ENCODE measurements at places on chromosomes 13 and 19. TPM values are rescaled to one million over a fixed set of nuclear protein-coding genes. Genes with fewer than 3 reads are reported as not detected.
A peak's percentile ranks its signal among the peaks of the same experiment; 100 is the strongest.

DNA sequence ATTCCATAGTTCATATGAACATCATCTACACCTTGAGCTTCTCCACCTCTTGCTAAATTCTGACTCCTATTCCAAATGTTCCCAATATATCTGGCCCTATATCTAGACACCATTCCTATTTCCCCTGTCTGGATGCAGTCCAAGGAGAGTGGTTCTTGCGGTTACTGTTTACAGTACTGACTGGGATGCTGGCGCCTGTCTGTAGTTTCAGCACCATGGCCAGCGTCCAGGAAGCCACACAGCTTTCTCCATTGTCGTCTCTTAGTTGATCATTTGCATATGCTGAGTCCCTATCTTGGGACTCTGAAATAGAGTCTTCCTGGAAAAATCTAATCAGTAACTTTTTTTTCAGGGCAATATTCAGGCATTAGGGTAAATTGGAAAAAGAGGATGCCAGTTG, 14.9 kb downstream of the LAIR2 start:
- peak; percentile 8 for DNase-seq

DNA sequence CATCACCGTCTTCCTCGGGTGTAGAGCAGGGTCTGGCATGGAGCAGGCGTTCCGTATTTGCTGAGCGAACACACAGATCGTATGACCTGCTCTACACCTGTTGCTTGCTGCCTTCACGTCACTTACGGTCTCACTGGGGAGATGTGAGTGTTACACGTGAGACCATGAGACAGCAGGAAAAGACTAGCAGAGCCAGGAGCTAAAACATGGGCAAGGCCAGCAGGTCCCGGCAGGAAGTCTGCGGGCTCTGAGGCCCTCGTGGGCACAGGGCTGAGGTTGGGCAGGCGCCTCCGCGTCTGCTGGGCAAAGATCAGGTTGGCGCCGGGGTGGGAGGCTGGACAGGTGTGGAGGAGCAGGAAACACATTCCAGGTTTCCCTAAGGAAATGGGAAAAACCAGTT, 19.7 kb upstream of the GTF3A start:
- DNase-seq, result no peak

DNA sequence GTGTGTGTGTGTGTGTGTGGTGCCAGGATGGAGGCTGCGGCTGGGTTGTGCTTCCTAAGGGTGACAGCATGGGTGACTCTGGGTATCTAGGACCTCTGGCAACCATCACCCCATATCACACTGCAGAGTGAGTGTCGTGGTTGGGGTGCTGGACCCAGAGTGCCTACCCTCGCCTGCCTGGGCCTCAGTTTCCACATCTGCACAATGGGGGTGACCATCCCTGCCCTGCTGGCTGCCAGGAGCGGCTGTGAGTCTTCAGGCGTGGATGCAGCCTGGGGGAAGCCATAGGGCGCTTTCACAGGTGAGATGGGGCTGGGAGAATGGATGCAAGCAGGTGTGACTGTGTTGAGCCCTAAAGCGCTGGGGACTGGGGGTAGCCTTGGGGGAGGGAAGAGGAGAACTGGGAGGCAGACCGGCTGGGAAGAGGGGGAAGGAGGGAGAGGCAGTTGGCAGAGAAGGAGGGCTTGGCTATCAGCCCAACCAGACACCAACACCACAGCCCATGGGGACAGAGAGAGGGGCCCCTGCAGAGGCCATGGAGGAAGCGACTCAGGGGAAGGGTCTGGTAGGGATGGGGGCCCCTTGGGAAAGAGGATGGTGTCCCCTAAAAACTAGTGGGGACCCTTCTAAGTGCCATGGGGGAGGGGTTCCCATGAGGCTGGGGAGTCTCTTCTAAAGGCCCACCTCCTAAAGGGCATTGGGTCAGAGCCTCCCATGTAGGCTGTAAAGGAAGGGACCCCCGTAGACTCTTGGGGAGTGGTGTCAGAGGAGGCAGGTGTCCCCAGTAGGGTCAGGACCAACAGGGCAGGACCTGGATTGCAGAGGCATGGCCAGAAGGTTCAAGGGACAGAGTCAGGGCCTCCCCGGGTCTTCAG, 1.7 kb downstream of the PLPPR2 start:
- DNase-seq, result no peak

DNA sequence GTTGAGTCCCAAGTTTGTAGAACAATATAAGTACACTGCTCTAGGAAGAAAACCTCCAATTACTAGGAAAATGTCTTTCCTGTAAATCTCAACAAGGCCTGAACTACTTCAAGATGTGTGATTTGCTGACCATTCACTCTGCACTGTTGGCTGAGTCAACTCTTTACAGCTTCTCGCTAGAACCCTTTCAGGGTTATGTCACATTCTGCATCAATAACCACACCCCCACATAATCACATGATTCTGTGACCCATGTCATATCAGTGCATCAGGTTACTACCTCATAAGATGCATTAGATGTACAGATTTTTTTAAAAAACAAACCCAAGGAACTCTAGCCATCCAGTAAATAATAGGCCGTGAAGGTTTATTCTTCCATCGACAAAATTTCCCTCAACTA, 16.1 kb upstream of the DCLK1 start:
- DNase-seq, result no peak

DNA sequence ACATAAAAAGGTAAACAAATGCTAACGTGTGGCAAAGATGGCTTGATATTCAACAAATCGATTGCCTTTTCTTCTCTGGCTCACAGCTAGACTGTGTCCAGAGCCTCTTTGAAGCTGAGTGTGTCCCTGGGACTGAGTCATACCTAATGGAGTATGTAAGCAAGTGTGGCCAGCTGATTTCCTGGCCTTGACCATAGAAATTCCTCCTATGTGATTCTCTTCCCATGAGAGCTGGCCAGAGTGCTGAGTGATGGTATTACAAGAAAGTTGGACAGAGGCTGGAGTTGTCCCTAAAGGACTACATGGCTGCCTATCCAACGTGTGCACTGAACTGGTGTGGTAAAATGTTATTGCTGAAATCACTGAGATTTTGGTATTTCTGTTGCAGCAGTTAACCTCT, 320.1 kb upstream of the SLC10A2 start:
- DNase-seq, result no peak

- no peak for DNase-seq
Observed at GRCh38 chr19:56942756-56943155, 102.2 kb upstream of the PEG3 start.

- DNase-seq, result no peak
Observed at GRCh38 chr13:107216046-107216755, 648.3 kb upstream of the ARGLU1 start.

DNA sequence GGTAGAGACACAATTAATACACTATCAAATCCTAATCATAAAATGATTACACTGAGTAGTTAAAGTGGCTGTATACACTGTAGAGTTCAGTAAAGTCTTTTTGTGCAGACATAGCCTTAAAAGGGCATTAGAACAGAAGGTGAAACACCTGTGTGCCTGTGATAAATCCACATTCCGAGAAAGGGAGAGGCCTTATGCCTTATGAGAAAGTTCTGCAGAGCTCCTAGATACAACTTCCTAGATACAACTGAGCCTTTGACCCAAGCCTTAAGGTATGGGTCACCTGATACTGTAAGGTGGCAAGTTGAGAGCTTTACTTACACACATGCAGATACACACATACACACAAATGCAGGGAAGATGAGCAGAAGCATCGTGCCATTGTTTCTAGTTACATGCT, 6.3 kb downstream of the SERP2 start:
- DNase-seq, result no peak

- no peak for DNase-seq
Observed at GRCh38 chr13:112634102-112634501, 46.1 kb upstream of the TUBGCP3 start.

DNA sequence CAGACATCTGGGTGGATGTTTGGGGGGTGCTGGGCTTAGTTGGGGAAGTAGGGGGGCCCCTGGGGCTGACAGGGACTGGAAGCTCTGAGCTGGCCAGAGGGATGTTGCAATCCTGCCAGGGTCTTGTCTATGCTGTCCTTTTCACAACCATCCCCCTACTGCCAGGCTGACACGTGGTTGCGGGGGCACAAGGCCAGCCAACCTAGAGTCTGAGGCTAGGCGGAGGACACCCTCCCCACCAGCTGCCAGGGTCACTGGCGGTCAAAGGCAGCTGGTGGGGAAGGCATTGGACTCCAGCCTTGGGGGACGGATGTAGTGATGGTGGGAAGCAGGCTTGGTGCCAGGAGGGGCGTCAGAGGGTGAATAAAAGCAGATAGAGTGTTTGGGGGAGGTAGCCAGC, 1.6 kb upstream of the APOC1 start:
- peak; percentile 39 for DNase-seq

- no peak for DNase-seq
Observed at GRCh38 chr19:38523319-38523718, 89.8 kb downstream of the RYR1 start.

GRCh38 chr13:21747456-21747855, 76.6 kb downstream of the FGF9 start:
- DNase-seq, result no peak

DNA sequence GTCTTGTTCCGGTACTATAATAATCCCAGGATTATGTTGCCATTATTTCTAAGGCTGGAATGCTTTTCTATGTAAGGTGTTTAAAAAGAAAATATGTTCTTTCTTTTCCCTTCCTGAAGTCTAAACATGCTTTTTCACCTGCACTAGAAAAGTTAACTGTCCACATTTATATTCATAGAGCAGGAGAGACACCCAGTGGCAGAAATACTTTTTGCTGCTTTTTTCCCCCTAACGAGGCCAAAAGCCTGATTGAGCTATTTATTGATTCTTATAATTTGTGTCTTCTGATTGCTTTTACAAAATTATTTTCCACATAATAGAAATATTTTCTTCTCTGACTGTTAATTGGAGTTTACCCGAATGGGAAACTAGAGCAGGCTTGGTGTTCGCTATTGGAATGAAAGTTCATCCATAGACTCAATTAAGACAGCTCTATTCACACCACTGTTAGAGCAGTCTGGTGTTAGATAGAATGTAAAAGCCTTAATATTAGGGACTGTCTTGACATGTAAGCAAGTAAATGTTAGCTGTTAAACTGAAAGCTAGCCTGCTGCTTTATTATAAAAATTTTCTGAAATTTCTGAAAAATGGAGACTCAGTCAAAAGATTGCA, 15.8 kb downstream of the GPR180 start:
- DNase-seq, result peak; percentile 80

DNA sequence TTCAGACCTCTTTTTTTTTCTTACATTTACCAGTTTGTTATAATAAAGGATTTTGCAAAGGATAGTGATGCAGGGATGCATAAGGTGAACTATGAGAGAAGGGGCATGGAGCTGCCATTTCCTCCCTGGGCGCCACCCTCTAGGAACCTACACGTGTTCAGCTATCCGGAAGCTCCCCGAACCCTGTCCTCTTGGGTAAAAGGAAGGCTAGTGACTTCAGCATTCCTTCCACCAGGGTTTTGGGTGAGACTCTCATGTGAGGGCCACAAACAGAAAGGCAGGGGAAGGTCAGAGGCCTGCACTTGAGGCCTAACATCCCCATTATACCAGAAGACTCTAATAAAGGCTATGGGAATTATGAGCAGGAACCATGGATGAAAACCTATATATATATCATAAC, 57.3 kb downstream of the IFT88 start:
- no peak for DNase-seq

- DNase-seq, result no peak
Observed at GRCh38 chr13:30115257-30115600, 192.1 kb downstream of the KATNAL1 start.

DNA sequence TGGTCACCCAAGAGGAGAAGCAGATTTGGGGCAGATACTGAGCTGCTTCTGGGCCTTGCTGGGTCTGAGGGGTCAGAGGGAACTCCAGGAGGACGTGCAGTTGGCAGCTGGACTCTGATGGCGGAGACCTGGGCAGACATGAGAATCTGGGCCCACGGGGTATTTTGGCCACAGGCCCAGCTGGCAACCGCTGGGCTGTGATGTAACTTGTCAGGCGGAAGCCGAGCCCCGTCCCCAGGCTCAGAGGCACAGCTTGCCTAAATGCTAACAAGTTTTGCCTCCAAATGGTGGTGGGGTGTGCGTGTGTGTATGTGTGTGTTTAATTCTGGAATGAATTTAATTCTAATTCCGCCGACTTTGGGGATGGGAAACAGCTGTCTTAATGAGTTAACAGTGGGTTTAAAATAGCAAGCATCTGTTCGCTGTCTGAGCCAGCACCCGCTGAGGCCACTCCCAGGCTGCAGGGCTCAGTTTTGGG, 11.6 kb downstream of the ZNRF4 start:
- DNase-seq, result peak; percentile 68

DNA sequence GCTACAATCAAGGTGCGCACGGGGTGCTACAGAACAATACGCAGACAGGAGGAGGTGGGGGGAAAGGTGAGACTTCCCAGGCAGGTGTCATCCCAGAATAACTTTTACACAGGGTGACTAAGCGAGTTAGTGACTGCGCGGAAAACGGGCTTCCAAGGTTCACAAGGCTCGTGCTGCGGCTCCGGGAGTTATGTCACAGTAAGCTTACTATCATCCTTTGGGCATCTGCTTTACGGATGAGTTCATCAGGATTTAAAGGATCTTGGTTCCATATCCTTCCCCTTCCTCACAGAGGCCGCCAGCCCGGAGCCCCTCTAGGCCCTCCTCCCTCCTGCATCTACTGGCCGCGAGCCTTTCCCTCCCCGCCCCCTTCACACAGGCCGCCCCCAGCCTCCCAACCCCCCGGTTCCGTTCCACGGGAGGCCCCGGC, 474 bp upstream of the IFT88 start:
- no peak for DNase-seq

- no peak for DNase-seq
Observed at GRCh38 chr13:29959086-29959485, 108.7 kb upstream of the UBL3 start.

DNA sequence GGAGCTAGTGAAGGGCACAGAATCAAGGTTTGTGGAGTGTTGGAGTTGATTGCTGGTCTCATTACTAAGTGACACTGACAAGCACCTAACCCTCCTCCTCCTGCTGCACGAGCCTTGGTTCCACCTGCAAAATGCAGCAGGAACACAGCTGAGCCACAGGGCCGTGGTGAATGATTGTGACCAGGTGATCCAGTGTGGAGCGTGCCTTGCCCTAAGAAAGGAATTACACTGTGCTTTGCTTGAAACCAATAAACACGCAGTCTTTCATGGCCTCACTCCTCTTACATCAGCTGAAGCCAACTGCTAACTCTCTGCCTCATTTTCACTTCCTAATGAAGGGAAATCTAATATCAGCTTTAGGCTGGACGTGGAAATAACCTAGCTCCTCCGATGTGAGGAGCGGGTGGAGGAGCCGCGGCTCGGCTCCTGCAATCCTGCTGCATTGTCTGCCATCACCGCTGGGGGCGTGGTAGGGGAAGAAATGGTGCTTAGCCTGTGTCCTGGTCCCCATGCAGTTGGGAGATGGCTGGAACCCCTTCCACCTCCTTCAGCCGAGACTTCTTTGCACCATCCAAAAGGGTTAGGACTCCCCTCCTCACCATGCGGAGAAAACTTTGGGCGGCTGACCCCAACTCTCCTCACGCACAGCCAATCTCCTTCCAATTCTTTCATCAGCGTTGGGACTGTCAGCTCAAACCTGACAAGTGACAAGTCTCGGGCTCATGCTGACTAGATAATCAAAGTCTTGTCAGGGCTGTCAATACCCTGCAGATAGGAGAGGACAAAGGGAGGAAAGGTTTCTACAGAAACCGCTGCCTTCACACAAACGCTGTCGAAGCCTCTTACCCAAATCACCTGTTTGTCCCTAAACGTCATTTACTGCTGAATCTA, 427.9 kb downstream of the ZNF536 start:
- DNase-seq, result no peak

Gene UBE2L5
- not detected for polyA plus RNA-seq

Gene ZNF441
- 0.58 TPM for polyA plus RNA-seq

Gene SIPA1L3
- polyA plus RNA-seq, result 11.2 TPM

Gene KLK12
- polyA plus RNA-seq, result 0.51 TPM

Gene GNG14
- not detected for polyA plus RNA-seq

Gene PRR36
- polyA plus RNA-seq, result 142 TPM

Data from brain (organoid and tissue), 16 donors.